ENCODE measurements at places on chromosomes 7 and 10.

GRCh38 chr10:123858077-123858681 is 33.4 kb downstream of the CPXM2 start:
- no peak for DNase-seq

- no peak for DNase-seq
These were observed 48.6 kb upstream of the PDGFA start for GRCh38 chr7:568031-568951.

DNA sequence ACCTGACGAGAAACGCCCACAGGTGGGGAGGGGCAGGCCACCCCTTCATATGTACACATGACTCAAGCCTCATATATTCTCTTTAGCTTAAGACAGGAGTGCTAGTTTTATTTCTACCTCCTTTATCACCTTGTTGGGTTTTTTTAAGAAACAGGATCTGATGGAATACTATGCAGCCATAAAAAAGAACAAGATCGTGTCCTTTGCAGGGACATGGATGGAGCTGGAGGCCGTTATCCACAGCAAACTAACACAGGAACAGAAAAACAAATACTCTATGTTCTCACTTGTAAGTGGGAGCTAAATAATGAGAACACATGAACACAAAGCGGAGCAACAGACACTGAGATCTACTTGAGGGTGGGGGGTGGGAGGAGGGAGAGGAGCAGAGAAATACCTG is 11.2 kb upstream of the HUS1 start:
- DNase-seq: no peak

GRCh38 chr7:44287488-44288380 is 37.7 kb downstream of the CAMK2B start:
- no peak for DNase-seq

- no peak for DNase-seq
These were observed 31.8 kb upstream of the NKX6-2 start for GRCh38 chr10:132817701-132818211.

GRCh38 chr7:143811-144453 is 48.4 kb upstream of the FAM20C start:
- DNase-seq: no peak

- no peak for DNase-seq
These were observed 112.0 kb downstream of the UBE2H start for GRCh38 chr7:129840757-129841156.

DNA sequence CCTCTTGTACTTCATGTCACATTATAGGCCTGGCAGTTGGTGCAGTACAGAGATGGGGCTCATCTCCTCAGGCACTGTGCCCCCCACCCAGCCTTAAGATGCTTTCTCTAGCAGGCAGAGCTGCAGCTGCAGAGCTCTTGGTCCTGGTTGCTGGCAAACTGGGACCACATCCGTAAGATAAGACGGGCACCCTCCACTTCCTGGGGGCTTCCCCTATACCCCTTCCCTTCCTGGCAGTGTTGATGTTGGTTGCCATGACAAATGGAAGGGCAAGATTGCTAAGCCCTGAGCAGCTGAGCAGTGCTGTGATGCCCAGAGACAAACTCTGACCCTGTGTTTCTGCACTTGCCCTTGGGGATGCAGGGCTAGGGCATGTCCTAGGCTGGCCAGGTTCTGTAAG is 103.4 kb upstream of the ANLN start:
- peak; percentile 16 for DNase-seq

GRCh38 chr10:132810141-132810806 is 24.3 kb upstream of the NKX6-2 start:
- no peak for DNase-seq

DNA sequence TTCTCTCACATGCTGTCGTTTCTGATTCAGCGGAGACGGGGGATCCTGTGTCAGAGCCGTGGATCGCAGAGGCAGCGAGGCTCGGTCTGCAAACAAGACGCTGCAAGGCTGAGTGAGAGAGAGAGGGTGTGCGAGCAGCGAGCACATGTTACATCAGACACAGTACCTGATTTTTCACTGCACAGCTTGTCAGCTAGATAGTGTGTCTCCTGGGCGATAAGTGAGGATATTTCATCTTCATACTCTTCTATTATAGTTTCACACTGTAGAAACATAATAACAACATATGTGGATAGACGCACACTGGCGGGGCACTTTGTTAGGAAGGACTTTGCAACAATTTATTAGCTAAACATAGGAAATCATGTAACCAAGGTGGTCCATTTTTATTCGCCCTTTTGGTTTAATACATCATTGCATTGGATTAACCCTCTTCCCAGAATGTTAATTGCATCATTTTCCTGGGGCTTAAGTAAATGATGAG is 39.5 kb downstream of the CNPY1 start:
- no peak for DNase-seq

- no peak for DNase-seq
These were observed 73.5 kb downstream of the SAMD9 start for GRCh38 chr7:93044147-93044810.

GRCh38 chr7:713488-714230 is 12.8 kb upstream of the DNAAF5 start:
- DNase-seq: no peak

DNA sequence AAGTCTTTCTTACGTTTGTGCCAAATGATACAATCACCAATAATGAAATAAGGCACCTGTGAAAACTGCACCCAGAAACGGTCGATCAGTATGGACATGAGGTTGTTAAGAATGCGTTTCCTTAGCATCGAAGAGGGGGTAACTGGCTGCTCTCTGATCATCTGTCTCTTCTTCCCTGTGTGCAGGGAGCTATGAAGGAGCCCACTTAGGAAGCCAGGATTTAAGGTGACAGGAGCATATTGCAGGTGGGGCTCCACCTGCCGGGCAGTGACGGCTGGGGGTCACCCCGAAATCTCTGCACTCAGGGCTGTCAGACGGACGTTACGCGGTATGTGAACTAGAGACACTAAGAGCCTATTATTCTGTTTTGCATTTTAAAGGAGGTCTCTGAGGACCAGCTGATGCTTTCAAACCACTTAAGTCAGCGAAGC is 64.5 kb downstream of the CARD11 start:
- DNase-seq: no peak

- DNase-seq: no peak
These were observed 145.0 kb downstream of the LRRC4 start for GRCh38 chr7:127886248-127886647.

- DNase-seq: no peak
These were observed 63.8 kb upstream of the EBF3 start for GRCh38 chr10:130027716-130028464.

DNA sequence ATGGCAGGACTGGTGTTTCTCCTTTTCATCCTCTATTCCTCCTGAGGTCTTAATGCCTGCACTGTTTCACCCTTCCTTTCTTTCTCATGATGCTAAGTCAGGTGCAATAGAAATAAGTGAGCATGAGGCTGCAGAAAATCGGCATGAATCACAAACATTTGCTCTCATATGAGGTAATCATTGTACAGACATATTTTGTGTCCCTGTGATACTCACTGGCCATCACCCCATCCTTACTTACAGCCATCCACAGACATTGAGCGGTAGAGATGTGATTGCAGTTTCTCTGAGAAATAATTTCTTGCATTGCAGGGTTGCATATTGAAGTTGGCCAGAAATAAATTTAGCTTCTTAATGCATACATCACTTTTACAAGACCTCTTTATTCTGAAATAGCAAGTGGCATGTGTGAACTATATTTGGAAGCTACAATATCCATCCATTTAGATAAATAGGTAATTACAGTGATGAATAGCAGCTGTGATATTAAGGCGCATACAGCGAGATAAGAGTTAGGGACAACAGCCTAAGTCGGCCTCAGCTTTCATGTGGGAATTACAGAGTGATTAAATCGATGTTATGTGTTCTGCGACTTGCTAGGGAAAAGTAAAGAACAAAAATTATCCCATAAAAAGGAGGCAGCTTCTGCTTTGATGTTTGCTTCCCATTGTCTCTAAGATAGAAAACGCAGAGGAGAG is 612.6 kb downstream of the SORCS3 start:
- DNase-seq: no peak

- no peak for DNase-seq
These were observed 277.6 kb downstream of the KCND2 start for GRCh38 chr7:120550494-120551048.

- DNase-seq: no peak
These were observed 234.7 kb upstream of the PTPRZ1 start for GRCh38 chr7:121638286-121638685.

- no peak for DNase-seq
These were observed 27.8 kb downstream of the SMURF1 start for GRCh38 chr7:99116144-99116543.

- no peak for DNase-seq
These were observed 2.0 kb upstream of the KIF11 start for GRCh38 chr10:92590623-92591549.

DNA sequence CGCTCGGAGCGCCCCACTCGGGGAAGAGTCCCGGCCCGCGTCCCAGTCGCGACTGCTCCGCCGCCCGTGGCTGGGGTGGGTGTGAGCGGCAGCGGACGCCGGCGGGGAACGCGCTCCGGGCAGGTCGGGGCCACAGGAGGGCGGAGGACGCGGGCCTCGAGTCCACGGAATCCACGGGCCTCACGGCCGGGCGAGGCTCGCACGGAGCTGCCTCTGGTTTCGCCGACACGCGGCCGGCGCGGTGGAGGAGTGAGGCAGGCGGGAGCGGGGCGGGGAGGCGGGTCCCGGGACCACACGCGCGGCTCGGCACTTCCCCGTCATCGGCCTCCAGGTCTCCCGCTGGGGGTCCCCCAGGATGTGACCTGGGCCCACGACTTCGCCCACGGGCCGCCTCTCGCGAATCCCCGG is 533 bp upstream of the NKX6-2 start:
- DNase-seq: no peak

Measured in activated CD4-positive, alpha-beta T cell treated with anti-CD3 and anti-CD28 coated beads, Interleukin-2, amount 50 U/mL, for 4 hours (primary cell).